ENCODE measurements at places on chromosomes 1 and 21.

- no peak for DNase-seq
Observed at GRCh38 chr1:89855413-89856123, 34.7 kb downstream of the LRRC8D start.

DNA sequence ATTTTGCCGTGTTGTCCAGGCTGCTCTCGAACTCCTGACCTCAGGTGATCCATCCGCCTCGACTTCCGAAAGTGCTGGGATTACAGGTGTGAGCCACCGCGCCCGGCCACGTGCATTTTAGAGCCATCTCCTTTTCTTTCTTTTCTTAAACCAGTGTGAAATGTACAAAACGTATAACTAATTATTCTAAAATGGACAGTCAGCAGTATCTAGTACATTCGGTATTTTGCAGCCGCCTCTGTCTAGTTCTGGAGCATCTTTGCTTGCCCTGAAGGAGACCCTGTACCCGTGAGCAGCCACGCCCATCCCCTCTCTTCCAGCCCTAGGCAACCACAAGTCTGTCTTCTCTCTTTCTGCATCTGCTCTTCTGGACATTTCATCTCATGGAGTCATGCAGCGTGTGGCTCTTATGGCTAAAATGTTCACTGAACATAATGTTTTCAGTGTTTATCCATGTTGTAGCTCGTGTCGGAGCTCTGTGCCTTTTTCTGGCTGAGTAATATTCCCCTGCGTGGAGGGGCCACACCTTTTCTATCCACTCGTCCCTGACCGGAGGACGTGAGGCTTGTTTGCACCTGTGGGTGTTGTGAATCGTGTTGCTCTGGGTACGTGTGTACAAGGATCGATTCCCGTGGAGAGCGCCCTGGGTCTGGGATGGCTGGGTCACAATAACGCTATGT, 187.5 kb upstream of the ARHGEF16 start:
- DNase-seq, result no peak

GRCh38 chr1:15408890-15409387, 749 bp upstream of the EFHD2 start:
- DNase-seq, result no peak

DNA sequence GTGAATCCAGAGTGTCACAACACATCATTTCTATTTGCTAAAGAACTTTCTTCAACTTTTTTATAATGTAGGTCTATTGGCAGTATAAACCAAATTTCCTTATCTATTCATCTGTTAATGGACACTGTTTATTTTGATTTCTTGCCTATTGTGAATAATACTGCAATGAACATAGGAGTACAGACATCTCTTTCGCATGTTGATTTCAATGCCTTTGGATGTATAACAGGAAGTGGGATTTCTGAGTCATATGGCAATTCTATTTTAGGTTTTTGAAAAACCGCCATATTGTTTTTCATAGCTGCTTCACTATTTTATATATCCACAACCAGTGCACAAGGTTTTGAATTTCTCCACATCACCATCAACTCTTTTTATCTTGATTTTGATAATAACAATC, 198.7 kb downstream of the KCNT2 start:
- no peak for DNase-seq

- DNase-seq, result no peak
Observed at GRCh38 chr1:243315893-243316292, 60.1 kb downstream of the SDCCAG8 start.
